ENCODE measurements at places on chromosomes 11 and 22.

DNA sequence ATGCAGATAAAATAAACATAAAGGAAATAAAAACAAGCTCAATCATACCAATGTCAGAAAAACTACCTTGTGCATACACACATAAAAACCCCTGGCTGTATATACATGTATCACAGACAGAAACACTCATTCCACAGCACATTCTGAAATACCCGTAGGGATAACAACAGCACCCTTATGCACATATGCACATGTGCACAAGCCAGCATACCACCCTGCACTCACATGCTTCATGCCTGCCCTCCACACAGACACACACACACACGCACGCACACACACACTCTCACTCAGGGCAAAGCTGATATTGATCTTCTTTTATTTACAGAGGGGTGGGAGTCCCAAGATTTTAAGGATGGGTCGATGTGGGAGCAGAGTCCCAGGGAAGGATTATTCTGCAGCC is 92.1 kb downstream of the CSNK2A3 start:
- H3K4me1 ChIP-seq = no peaks in the 10 kb centered on the region
- no peak overlapping the region for H3K4me3 ChIP-seq
- peaks cover 6% of the 10 kb centered on the region for H3K27me3 ChIP-seq

- no peak overlapping the region for H3K4me3 ChIP-seq
- H3K27ac ChIP-seq = no peak overlapping the region
- no peak for DNase-seq
- no peaks in the 10 kb centered on the region for H3K36me3 ChIP-seq
- H3K4me1 ChIP-seq = no peaks in the 10 kb centered on the region
- H3K27me3 ChIP-seq = no peaks in the 10 kb centered on the region
Observed at GRCh38 chr11:67062526-67063373, 6.1 kb downstream of the RHOD start.

- H3K36me3 ChIP-seq = no peaks in the 10 kb centered on the region
- no peak overlapping the region for H3K27ac ChIP-seq
- no peak overlapping the region for H3K4me3 ChIP-seq
- DNase-seq = no peak
Observed at GRCh38 chr11:106524436-106524835, 447.0 kb downstream of the AASDHPPT start.

DNA sequence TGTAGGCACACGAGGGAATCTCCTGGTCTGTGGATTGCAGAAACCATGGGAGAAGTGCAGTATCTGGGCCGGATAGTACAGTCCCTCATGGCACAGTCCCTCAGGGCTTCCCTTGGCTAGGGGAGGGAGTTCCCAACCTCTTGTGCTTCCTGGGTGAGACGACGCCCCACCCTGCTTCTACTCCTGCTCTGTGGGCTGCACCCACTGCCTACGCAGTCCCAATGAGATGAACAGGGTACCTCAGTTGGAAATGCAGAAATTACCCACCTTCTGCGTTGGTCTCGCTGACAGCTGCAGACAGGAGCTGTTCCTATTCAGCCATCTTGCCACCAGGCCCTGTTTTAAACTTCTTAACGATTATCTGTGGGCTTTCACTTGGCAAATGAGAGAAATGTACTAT is 157.2 kb upstream of the CARD18 start:
- no peak overlapping the region for H3K27ac ChIP-seq
- no peaks in the 10 kb centered on the region for H3K4me1 ChIP-seq
- DNase-seq = no peak
- no peaks in the 10 kb centered on the region for H3K36me3 ChIP-seq
- no peaks in the 10 kb centered on the region for H3K27me3 ChIP-seq
- H3K4me3 ChIP-seq = no peak overlapping the region

- H3K4me3 ChIP-seq = no peak overlapping the region
- DNase-seq = no peak
- H3K27me3 ChIP-seq = no peaks in the 10 kb centered on the region
- H3K27ac ChIP-seq = no peak overlapping the region
Observed at GRCh38 chr11:69388210-69388609, 93.3 kb upstream of the LINC01488 start.

GRCh38 chr11:21810650-21811049 is 382.2 kb upstream of the ANO5 start:
- H3K27me3 ChIP-seq = no peaks in the 10 kb centered on the region
- no peak overlapping the region for H3K4me3 ChIP-seq
- no peak for DNase-seq
- H3K27ac ChIP-seq = no peak overlapping the region
- H3K4me1 ChIP-seq = no peaks in the 10 kb centered on the region

DNA sequence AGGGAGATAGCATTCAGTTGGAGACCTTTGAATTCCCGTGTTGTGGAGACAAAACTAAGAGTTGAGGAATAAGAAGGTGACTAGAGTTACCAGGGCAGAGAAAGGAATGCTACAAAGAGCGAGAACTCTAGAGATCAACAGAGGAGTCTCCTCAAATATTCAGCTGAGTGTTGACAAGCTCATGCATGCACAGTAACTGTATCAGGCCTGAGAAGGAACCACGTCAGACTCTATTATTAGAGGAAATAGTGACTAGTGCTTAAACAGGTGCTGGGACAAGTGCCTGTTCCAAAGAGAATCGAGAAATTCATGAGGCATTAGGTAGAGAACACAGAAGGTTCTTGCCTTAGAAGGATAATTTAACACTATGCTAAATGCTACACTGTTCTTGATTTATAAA is 333.8 kb upstream of the CHORDC1 start:
- H3K27me3 ChIP-seq = no peaks in the 10 kb centered on the region
- no peak overlapping the region for H3K4me3 ChIP-seq
- H3K4me1 ChIP-seq = no peaks in the 10 kb centered on the region
- H3K27ac ChIP-seq = no peak overlapping the region

GRCh38 chr11:117356126-117356890 is 28.7 kb downstream of the CEP164 start:
- DNase-seq = no peak
- H3K27ac ChIP-seq = no peak overlapping the region
- no peaks in the 10 kb centered on the region for H3K27me3 ChIP-seq
- H3K4me1 ChIP-seq = no peaks in the 10 kb centered on the region

DNA sequence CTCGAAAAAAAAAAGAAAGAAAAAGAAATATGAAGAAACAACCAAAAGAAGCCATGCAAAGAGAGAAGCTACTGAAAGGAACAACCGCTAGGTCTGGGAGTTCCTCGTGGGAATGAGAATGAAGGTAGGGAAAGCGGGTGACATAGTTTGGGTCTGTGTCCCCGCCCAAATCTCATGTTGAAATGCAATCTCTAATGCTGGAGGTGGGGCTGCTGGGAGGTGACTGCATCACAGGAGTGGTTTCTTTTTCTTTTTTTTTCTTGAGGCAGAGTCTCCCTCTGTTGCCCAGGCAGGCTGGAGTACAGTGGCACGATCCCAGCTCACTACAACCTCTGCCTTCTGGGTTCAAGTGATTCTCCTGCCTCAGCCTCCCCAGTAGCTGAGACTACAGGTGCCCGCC is 9.7 kb upstream of the TXN2 start:
- no peaks in the 10 kb centered on the region for H3K27me3 ChIP-seq
- DNase-seq = no peak
- peaks cover 30% of the 10 kb centered on the region for H3K36me3 ChIP-seq
- peaks cover 7% of the 10 kb centered on the region for H3K4me1 ChIP-seq
- no peak overlapping the region for H3K4me3 ChIP-seq

DNA sequence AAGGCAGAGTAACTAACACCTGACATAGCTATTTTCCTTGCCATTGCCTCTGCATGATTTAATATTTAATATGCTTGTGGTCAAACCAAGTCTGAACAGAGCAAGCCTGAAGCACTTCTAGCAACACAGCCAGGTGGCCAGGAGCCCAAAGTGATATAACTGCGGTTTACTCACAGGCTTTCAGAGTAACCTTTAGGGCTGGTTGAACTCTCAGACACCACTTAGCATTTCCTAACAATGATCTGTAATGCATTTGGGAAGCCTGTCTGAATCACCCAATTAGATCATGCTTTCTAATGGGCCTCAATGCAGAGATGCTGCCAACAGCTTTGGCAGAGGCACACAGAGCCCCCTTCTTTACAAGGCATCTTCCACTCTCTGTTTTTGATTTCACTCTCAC is 96.1 kb downstream of the FDX1 start:
- H3K4me1 ChIP-seq = peaks cover 38% of the 10 kb centered on the region
- no peak for DNase-seq
- peak overlapping the region; percentile 75 for H3K27ac ChIP-seq
- peaks cover 19% of the 10 kb centered on the region for H3K36me3 ChIP-seq
- H3K4me3 ChIP-seq = no peak overlapping the region

- H3K27me3 ChIP-seq = peaks cover 21% of the 10 kb centered on the region
- DNase-seq = no peak
- peaks cover under 1% of the 10 kb centered on the region for H3K36me3 ChIP-seq
- H3K4me3 ChIP-seq = no peak overlapping the region
- H3K27ac ChIP-seq = no peak overlapping the region
Observed at GRCh38 chr11:109978895-109979294, 114.3 kb upstream of the ZC3H12C start.

DNA sequence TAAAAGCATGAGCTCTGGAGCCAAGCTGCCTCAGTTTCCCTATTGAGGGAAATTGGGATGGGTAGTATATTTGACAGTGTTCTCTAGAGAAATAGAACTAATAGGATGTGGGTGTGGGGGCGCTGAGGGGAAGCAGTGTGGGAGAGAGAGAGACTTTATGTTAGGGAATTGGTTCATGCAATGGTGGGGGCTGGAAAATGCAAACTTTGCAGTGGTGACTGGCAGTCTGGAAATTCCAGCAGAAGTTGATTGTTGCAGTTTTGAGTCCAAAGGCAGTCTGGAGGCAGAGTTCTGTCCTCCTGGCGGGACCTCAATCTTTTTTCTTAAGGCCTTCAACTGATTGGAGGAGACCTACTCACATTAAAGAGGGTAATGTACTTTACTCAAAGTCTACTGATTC is 59.4 kb upstream of the SYT13 start:
- no peak overlapping the region for H3K27ac ChIP-seq
- H3K4me1 ChIP-seq = no peaks in the 10 kb centered on the region
- DNase-seq = no peak
- H3K4me3 ChIP-seq = no peak overlapping the region
- no peaks in the 10 kb centered on the region for H3K36me3 ChIP-seq
- H3K27me3 ChIP-seq = peaks cover 33% of the 10 kb centered on the region

DNA sequence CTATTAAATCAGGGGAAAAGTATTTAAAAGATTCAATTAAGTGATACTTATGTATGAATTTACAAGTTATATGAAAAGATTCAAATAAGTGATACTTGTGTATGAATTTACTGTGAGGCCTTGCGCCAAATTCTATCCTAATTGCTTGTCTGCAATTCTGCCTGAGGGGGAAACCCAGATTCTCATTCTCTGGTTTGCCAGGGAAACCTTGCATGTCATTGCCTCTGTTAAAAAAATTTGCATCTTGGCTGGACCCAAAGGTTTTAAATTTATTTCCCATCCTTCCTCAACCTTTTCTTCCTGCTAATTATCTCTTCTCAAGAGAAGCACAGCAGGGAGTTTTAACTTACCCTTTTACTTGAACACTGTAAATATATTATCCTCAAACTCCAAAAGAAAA is 13.8 kb downstream of the OLFML1 start:
- peaks cover 2% of the 10 kb centered on the region for H3K4me1 ChIP-seq
- no peak for DNase-seq
- H3K27ac ChIP-seq = no peak overlapping the region

DNA sequence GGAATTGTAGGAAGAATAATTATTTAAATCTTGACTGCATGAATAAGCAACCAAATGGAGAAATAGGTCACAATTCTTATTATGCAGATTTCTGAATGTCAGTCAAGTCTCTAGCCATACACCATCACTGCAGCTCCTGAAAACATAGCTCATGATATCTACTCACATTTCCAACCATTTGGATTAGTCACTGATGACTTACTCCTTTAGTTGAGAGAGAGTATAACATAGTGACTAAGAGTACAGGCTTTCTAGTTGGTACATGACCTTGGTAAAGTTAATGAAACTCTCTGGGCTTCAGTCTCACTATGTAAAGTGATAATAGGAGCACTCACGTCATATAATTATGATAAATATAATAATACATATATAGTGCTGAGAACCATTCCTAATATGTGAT is 265.2 kb downstream of the KCNA4 start:
- H3K27ac ChIP-seq = no peak overlapping the region
- no peaks in the 10 kb centered on the region for H3K27me3 ChIP-seq
- no peak overlapping the region for H3K4me3 ChIP-seq
- H3K4me1 ChIP-seq = no peaks in the 10 kb centered on the region
- no peaks in the 10 kb centered on the region for H3K36me3 ChIP-seq

- DNase-seq = no peak
- H3K4me3 ChIP-seq = no peak overlapping the region
- H3K36me3 ChIP-seq = no peaks in the 10 kb centered on the region
- H3K4me1 ChIP-seq = peaks cover 24% of the 10 kb centered on the region
- H3K27me3 ChIP-seq = peaks cover 25% of the 10 kb centered on the region
Observed at GRCh38 chr11:10727146-10727851, 23.7 kb upstream of the CTR9 start.

DNA sequence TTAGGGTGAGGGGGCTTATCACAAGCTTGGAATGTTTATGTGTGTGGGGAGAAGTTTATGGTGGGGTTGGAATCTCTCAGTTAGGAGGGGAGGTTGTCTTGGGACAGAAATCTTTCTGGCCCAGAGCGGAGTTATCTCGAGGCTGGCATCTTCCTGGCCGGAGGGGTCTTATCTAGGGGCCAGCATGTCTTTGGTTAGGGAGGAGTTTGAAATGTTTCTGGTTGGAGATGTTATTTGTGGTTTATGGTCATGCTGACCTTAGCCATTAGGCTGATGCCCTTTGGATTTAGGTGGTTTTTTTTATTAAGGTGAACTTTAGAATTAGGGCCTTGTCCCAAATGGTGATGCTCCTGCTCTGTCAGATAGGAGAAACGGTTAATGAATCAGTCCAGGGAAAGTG is 7.9 kb upstream of the RBMXL2 start:
- no peaks in the 10 kb centered on the region for H3K36me3 ChIP-seq
- H3K4me1 ChIP-seq = no peaks in the 10 kb centered on the region
- H3K27me3 ChIP-seq = no peaks in the 10 kb centered on the region

GRCh38 chr11:65899356-65900124 is 648 bp downstream of the FOSL1 start:
- H3K27ac ChIP-seq = peak overlapping the region; percentile 71
- peak overlapping the region; percentile 66 for H3K4me3 ChIP-seq
- DNase-seq = peak; percentile 76
- peaks cover 62% of the 10 kb centered on the region for H3K4me1 ChIP-seq

Data from activated CD8-positive, alpha-beta T cell treated with anti-CD3 and anti-CD28 coated beads, Interleukin-2, amount 10 ng/mL, durations not matched to agents 7 days and 5 days (primary cell).